Stimulated activated CD4-positive, alpha-beta T cell treated with anti-CD3 and anti-CD28 coated beads, Interleukin-15, amount 100 ng/mL, for 1 hour (primary cell): ENCODE measurements at places on chromosomes 3 and 15.

DNA sequence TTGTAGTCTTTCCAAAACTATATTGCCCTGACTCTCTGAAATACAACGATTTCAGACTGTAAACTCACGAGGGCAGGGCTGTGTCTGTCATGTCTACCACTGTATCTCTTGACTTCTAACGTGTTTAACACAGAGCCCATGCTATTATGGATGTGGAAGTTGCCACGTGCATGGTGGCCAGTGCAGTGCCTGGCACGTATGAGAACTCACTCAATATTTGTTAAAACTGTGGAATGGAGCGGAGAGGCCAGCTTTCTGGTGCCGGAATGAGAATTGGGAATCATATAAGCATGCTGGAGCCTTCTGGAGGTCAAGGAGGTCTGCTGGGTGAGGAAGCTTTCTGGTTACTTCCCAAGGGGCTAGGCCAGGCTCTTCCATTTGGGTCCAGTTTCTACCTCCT is 220.6 kb upstream of the LYSMD4 start:
- no peak for DNase-seq

DNA sequence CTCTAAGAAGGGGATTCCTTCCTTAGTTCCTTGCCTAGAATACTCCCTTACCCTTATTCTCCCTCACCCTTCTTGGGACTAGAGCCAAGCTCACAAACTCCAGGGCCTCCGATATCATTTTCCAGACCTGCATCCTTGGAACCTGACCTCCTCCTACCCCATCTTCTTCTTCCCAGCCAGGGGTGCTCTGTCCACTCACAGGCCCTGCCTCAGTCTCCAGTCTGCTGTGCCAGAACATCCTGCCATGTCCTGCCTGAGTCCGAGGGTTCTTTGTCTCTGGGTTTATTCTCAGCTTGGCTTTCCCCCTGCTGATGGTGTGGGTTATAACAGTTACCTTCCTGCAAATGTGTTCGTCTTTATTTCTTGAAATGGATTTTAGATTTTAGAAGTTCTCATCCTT is 59.9 kb upstream of the MCF2L2 start:
- DNase-seq = no peak

- DNase-seq = no peak
Measured at GRCh38 chr3:133644768-133645167, 17.0 kb downstream of the TOPBP1 start.

DNA sequence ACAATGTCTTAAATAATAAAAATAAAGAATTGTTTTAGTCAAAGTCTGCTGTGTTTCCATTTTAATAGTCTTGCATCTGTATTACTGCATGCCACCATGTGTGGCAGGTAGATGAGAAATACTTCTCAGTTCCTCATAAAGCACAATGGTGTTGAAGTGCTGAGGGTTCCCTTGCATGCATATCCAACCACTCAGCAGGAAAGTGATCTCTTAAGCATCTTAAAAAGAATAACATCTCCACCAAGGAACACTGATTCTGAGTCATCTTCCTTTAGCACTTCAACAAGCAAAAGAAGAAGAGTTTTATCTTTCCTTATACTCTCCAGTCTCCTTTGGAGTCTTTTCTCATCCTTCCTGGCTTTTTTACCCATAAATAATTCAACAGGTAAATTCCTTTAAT is 602.0 kb downstream of the TBL1XR1 start:
- DNase-seq = no peak

DNA sequence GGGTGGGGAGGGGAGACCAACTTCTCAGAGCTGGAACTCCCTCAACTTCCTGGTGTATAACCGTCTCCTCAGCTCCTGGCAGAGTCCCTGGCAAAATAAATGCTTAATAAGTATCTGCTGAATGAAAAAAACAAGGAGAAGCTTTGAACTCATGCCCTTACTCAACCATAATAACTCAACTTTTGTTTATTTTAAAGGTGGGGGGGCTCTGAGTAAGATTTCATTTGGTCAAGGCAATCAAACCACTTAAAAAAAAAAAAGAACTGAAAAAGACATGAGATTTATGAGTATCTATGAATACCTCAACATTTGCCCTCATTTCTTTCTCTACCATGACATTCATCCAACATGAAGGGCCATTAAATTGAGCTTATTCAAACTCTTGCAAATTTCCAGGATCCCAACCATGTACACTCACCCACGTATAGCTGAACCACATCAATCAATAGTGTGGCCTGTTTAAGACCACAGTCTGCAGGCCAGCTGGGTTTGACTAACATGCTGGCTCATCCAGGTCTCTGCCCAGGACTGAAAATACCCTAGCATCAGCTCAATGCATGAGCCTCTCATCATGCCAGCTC is 157.9 kb downstream of the FOXP1 start:
- DNase-seq = no peak

- no peak for DNase-seq
Measured at GRCh38 chr3:141452045-141452444, 34.8 kb upstream of the RASA2 start.

- DNase-seq = no peak
Measured at GRCh38 chr3:163391407-163392181, 1686.7 kb downstream of the SI start.

GRCh38 chr3:46994801-46995731 is 15.6 kb downstream of the NBEAL2 start:
- DNase-seq = no peak

GRCh38 chr3:83625261-83625660 is 1333.5 kb upstream of the CADM2 start:
- no peak for DNase-seq

GRCh38 chr3:71641674-71642073 is 58.1 kb upstream of the FOXP1 start:
- DNase-seq = no peak

DNA sequence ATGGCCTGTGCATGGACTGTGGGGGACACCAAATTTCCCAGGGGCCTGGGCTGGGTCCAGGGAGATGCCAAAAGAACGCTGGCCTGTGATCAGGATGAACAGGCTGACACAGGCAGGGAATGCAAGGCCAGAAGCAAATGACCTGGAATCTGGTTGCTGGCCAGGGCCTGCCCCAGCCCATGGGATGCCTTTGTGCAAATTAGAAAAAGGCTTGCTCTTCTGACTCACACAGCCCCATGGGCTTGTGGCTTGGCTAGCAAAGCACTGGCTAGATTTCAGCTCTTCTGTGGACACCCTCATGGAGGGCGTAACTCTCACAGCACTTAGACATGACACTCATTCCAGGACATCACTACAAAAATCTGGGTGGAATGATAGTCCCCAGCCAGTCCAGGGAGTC is 356.0 kb downstream of the SHQ1 start:
- no peak for DNase-seq

- DNase-seq = no peak
Measured at GRCh38 chr3:105375750-105376511, 9.2 kb downstream of the ALCAM start.

DNA sequence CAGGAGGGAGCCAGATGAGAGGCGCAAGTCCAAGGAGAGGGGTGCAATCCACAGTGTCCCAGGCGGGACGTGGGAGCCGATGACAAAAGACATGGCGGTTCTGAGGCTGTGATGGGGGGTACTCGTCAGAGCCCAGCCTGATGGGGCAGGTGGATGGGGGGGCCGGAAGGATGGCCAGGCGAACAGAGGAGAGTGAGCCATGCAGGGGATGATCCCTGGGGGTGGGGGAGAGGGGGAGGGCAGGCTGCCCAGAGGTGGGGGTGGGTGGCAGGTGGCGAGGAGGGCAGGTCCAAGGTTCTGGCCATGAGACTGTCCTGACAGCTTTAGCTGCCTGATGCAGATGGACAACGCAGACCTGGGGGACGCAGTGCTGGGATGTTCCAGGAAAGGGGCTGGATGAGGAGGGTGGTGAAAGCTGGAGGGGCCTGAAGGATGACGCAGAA is 8.9 kb upstream of the CSPG4 start:
- no peak for DNase-seq

- no peak for DNase-seq
Measured at GRCh38 chr3:149221783-149222517, at the start of gene CP. Gene CP (minus strand): TSS chr3:149221829. CDS start chr3:149221792, 37 bp downstream.

DNA sequence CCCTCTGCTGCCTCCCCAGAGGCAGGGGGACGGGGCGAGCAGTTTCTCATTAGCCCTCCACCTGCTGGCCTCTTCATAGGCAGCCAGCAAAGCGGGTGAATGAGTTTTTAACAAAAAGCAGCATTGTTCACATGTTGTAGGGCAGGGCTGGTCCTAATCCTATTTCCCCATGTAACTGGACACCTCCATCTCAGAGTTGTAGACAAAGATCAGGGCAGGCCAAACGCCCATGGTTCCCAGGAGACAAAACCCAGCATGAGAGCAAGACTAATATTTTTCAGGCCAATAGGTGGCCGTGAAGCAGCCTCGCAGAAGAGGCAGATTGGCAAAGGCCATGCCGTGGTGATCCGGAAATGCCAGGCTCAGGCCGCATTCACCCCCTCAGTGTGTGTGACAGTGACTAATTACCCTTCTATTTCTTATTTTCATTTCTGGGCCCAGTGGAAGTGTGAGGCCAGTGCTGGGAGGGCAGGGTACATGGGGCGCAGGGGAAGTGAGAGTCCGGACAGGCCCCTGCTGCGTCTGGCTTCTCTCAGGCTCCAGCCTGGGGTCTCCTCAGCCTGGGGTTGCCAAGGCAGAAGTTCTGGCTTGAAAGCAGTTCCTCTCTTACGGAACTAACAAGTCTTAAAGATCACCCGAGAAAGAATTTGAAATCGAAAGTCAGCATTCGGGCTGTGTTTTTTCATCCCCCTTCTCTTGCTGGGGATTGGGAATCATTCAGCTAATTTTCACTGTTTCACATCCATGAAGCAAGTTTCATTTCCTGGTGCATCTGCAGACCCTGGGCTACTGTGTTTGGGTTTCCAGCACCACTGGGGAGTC is 64.8 kb downstream of the BOC start:
- DNase-seq = no peak

DNA sequence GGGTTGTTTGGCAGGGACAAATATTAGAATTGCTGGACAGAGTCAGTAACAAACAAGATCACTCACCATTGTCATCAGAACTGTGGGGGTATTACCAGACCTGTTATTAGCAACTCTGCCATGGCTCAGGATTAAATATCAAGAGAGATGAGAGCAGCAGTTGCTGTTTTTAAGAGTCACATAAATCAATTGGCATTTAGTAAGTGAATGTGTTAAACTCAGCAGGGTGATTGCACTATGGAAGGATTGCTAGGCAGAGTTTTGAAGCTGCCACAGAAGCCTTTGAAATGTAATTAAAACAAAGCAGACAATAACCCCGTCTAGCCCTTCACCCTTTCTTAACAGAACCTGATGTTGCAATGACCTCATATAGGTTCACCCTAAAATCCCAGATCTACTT is 238.8 kb downstream of the GAP43 start:
- DNase-seq = no peak

GRCh38 chr15:78000091-78000926 is 77.2 kb downstream of the TBC1D2B start:
- peak; percentile 54 for DNase-seq

DNA sequence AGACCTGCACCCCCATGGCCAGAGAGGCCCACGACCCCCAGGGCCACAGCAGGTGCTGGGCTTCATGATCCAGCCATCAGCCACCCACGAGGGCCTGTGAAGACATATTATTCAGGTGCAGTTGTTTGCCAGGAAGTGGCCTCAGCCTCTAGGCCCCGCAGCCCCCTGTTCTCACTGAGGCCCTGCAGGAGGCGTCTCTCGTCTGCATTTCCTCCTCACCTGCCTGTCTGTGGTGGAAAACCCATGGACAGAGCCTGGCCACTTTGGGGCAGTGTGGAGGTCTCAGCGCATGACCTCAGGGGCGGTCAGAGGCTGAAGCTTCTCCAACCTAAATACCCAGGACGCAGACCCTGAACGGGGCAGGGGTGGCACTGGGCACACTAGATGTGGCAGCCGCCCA is 18.6 kb downstream of the UROC1 start:
- no peak for DNase-seq

DNA sequence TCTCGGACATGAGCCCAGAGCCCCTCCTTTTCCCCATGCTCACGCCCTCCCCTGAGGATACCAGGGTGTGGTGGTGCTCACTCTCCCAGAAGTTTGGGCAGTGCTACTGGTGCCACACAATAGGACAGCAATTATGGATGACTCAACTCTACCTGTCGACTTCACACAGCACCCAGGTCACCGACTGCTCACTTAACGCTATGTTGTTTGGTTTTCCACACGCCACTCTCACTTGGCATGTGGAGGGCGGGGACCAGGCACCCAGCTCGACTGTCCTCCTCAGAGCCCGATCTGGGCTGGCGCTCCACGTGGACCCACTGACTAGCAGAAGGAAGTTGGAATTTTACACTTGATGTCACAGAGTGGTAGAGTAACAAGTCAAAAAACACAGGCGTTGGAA is 30.9 kb downstream of the STIMATE start:
- no peak for DNase-seq

- DNase-seq = no peak
Measured at GRCh38 chr3:46655271-46655670, 38.2 kb downstream of the ALS2CL start.

- DNase-seq = no peak
Measured at GRCh38 chr3:53843195-53844177, 2.7 kb downstream of the CHDH start.

- no peak for DNase-seq
Measured at GRCh38 chr15:57522148-57522547, 69.6 kb upstream of the MYZAP start.

DNA sequence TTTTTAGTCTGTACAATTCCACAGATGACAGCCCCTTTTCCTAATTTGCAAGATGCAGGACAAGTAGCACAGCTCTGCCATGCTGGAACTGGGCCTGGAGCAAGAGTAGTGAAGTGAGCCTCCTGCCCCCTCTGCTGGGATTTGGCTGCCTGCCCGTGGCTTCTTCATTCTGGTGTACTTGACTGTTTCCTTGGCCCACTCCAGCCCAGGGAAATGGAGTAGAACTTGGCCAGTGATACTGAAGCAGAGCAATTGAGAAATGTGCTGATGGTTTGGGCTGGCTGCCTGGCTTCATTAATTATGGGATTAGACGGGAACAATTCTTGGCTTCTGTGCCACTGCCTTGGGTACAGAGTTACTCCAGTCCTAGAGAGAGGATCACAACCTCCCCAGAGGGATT is 2.8 kb downstream of the GPD1L start:
- DNase-seq = no peak

DNA sequence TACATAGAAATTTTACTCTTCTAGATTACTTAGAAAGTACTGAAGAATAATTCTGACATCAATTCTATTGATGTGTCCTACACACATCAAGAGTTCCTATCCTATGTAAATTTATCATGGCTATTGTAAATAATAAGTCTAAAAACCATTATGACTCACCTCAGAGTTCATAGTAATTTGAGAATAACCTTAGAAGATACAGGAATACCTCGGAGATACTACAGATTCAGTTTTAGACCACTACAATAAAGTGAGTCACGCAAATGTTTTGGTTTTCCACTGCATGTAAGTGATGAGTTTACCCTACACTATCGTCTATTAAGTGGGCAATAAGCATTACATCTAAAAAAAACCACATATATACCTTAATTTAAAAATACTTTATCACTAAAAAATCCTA is 74.8 kb downstream of the NR1I2 start:
- DNase-seq = no peak

GRCh38 chr3:120102674-120103073 is 8.4 kb upstream of the GSK3B start:
- no peak for DNase-seq

DNA sequence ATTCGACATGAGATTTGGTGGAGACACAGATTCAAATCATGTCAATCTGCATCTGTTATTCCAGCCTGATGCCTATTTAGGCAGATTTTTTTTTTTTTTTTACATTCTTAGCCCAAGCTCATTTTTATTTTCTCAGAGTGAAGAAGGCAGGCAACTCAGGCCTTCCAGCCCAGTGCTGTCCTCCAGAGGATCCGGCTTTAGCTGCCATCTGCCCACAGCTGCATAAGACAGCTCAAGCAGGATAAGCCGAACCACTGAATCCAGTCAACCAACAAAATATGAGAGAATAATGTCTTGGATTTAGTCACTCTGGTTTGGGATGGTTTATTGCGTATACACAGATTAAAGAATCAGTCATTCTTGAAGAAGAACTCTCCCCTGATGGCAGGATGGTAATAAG is 19.9 kb upstream of the COLQ start:
- DNase-seq = no peak
